ENCODE measurements at places on chromosomes 3 and 15.

GRCh38 chr3:114112696-114113095 is 56.2 kb downstream of the QTRT2 start:
- DNase-seq, result no peak

DNA sequence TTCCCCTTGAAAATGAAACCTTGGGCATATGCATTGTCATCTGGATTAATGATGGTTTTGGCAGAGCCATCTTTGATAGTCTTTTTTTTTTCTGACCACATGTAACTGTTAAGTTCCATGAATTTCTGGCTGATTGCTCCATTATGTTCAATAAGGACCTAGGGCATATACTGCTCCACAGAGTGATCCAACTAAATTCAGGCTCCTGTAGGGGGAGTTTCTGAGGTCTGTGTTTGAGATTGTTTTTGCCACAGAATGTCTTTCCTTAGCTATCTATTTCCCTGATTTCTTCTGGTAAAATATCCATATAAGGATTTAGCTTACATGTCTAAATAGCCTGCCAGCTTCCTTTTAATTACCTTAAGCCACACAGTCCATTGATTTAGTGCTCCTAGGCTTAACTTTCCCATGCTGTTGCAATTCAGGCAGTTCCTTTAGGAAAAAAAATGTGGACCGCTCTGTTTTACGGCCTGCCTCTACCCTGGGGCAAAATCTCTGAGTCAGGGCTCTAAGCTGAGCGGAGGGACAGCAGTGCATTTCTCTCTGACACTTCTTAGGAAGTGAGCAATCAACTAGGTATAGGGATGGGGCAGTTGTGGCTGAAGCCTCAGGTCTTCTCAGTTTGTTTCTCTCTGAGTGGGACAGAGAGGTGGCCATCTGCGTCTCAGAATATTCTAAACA is 796.2 kb downstream of the NR2F2 start:
- no peak for DNase-seq

- DNase-seq, result no peak
Measured at GRCh38 chr3:112143251-112143650, 10.2 kb upstream of the GCSAM start.

DNA sequence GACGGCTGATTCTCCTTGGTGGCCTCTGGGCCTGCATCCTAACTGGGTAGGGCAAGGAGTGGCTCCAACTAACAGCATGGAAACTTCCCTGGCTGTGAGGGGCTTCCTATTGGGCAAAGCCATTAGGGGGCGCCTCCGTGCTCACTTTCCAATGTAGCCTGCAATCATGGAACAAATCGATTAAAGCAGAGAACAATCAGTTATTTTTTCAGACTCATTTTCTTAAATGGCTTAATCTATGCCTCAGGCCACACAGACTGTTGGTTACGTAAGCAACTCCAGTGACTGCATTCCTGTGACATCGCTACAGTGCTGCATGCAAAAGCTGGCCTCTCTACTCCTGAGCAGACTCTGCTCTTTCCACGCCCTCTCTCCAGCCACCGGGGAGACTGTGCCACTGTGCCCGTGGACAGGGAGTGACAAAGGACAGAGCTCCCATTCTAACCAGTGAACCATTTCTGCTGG is 278.9 kb downstream of the KLF13 start:
- no peak for DNase-seq

DNA sequence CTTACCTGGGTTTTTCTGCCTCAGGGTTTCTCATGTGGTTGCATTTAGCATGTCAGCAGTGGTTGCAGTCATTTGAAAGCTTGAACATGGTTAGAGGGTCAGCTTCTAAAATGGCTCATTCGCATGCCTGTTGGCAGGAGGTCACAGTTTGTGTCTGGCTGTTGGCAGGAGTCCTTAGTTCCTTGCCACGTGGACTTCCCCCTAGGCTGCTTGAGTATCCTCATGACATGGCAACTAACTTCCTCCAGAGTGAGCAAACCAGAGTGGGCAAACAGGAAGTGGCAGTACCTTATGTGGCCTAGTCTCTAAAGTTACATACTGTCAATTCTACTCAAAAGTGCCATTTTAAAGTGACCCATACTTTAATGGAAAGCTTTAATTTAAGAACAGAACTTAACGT is 3.4 kb upstream of the UNC13C start:
- no peak for DNase-seq

GRCh38 chr3:188166441-188166840 is 12.5 kb downstream of the LPP start:
- DNase-seq, result no peak

- no peak for DNase-seq
Measured at GRCh38 chr3:196195664-196196265, 15.4 kb downstream of the ZDHHC19 start.

- no peak for DNase-seq
Measured at GRCh38 chr3:46284981-46285683, 42.9 kb downstream of the CCR3 start.

- DNase-seq, result no peak
Measured at GRCh38 chr3:13045904-13046568, 27.2 kb downstream of the IQSEC1 start.

GRCh38 chr3:65400899-65401298 is 637.8 kb downstream of the MAGI1 start:
- DNase-seq, result no peak

- no peak for DNase-seq
Measured at GRCh38 chr15:34628577-34629152, 45.2 kb upstream of the GOLGA8B start.

DNA sequence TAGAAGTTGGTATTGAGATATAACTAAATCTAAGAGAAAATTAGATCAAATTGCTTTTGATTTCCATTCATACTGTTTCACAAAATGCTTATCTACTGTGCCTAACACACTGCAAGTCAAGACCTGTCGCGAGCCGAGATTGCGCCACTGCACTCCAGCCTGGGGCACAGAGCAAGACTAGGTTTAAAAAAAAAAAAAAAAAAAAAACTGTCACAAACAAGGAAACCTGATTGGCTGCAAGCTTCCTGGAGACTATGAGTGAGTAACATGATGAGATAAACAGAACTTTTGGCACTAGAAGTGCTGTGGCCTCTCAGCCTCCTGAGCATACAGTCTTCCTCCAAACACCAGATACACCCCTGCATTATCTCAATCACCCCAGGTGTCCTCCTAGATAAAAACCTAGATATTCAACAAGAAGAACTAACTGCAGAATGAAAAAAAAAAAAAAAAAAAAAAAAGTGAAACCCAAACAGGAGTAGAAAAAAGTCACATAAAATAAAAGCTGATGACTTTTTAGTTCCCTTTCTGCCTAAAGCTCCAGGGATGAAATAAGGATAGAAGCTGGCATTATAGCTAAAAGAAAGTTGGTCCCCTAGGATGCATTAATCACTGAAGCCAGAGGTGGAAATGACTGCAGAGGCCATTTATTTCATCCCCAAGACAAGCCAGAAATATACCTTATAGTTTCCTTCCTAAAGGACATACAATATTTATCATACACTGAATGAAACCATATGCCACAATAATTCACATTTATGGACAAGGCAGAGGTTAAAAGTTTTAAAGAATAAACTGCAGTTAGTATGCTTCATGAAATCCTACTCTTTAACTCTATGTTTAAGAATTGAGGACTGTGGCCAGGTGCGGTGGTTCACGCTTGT is 82.4 kb downstream of the P3H2 start:
- peak; percentile 53 for DNase-seq

- DNase-seq, result no peak
Measured at GRCh38 chr3:129520960-129521359, 7.5 kb upstream of the RHO start.

DNA sequence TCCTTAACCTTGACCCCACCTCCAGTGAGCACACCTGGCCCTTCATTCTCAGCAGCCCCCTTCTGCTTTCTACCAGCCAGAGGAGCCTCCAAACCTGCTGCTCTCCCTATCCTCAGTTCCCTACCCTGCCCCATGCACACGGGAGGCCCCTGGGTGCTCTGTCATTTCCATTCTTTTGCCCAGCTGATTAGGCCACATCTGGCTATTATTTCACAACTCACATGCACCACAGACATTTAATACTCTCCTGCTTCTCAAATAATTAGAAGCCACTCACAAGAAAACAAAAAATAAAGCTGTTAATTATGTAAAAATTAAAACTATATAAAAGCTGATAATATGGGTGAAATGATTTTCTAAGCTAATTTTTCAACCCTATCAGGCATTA is 50.7 kb downstream of the MYLK start:
- no peak for DNase-seq

- DNase-seq, result no peak
Measured at GRCh38 chr3:36762918-36763849, 1.2 kb downstream of the DCLK3 start.

- no peak for DNase-seq
Measured at GRCh38 chr3:11551036-11551435, 92.7 kb downstream of the VGLL4 start.

DNA sequence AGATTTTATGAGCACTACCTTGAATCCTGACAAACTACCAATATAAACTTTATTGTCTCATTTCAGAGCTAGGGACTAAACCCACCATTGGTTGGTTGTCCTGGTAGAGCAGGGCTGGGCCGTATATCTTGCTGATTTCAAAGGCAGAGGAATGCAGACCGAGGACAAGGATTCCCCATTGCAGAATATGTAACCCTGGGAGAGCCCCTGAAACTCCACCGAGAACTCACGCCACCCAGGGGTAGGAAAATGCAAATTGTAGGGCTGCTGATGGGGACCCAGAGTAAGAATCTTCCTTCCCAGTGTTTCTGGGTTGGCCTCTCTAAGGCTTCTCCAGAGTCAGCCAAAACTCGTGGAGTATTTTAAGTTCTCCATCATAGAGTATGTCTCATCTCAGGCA is 235.3 kb downstream of the ABHD5 start:
- no peak for DNase-seq

- DNase-seq, result no peak
Measured at GRCh38 chr3:10763817-10764258, 52.2 kb upstream of the SLC6A11 start.

DNA sequence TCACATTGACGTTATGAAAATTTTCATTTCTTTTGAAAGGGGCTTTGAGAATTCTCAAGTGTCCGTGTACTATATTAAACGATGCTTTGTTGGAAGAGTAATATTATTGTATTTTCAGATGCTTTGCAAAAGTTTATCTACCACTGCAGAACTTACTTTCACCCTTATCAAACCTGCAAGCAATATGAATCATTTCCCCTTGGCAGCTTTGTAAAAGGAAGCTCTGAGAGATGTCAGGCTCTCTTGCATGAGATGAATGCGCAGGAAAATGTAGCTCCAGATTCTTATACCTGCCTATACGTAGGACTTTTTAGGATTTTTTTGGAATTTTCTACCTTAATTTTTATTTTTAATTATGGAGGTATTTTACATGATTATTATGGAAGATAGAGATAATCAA is 34.5 kb downstream of the GPD1L start:
- DNase-seq, result no peak

DNA sequence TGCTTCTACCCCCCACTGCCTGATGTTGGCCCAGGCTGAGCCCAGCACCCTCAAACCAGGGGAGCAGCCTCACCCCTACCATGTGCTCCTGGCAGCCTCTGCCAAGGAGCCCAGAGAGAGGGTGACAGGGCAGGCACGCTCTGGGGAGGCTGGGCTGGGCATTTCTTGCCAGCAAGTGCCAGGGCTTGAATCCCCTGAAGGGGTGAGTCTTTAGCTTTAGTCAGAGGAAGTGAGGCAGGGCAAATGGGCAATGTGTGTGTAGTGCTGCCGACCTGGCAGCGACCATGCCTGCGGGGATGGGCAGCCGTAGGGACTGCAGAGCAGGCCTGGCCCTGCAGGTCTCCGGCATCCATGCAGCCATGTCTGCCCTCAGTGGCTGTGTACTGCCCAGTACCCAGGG is 18.1 kb downstream of the DUSP7 start:
- DNase-seq, result no peak

DNA sequence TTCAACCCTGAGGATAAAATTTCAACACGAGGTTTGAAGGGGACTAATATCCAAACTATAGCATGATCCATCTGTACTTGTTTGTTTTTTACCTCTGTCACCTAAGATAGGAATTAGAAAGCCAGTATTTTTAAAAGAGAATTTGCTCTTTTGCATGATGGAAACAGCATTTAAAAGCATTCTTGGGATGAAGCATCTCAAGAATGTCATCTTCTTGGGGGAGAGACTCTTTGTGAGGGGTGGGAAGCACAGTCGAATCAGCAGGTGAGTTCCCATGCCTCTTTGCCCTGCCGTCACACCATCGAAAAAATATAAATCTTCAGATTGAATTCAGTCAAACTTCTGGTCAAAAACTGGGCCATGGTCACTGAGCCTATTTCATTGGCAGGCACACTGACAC is 55.3 kb upstream of the BCHE start:
- no peak for DNase-seq

DNA sequence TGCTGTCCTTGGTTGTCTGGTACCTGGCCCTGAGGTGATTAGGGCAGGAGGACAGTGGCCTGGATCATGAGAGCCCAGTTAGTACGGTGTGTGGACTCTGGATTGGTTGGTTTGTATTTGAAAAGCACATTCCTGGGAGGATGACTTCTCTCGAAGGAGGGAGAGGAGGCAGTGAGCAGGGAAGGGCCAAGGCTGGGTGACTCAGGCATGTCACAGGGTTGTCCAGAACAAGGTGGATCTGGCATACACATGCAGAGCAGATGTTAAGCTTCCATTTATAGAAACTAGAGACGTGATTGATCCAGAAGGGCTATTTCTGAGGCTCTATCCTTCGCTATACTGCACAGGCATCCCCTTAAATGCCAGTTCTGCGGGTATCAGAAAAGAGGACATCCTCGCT is 34.4 kb downstream of the FAM240A start:
- no peak for DNase-seq

DNA sequence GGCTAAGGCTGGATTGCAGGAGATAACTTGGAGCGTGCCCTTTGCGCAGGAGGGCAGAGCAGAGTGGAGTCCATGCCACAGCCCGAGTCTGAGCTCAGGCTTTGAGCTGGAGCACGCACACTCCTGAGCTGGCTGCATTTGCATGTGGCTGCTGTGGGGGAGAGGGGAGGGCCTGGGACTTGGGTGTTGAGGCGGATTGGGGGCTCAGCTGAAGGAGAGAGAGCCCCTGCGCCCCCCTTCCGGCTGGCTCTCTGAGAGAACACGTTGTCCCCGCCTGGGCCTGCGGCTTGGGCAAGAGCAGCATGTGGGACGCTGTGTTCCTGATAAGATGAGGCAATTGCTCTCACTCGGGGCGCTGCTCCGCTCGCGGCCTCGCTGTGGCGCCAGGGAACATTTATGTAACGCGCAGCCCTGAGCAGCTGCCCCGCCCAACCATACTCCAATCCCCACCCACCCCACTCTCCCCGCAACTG is 39.1 kb downstream of the KLF13 start:
- DNase-seq, result no peak

DNA sequence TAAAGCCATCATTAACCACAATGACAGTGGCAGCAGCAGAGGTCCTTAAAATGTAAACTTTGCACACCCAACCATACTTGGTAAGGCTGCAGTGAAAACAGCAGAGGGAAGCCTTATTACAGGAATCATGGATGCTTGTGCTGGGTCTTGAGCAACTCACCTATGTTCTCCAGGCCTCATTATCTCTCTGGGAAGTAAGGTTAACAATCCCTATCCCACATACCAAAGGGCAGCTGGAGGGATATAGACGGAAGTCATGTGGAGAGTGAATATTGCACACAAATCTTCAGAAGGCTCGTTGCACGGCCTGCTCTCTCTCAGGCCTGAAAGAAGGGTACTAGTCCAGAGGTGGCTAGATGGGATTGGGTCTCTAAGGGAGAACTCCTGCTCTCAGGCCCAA is 25.8 kb upstream of the CELF6 start:
- DNase-seq, result no peak
